ENCODE measurements at places on chromosomes 3 and 15.

GRCh38 chr3:13884851-13885703 is 5.2 kb upstream of the WNT7A start:
- no peak for DNase-seq

- no peak for DNase-seq
These were observed 340.2 kb upstream of the ADAMTS9 start for GRCh38 chr3:65028024-65028423.

- no peak for DNase-seq
These were observed 40.8 kb upstream of the ACP3 start for GRCh38 chr3:132276228-132276906.

GRCh38 chr3:187473778-187474406 is 105.7 kb downstream of the RTP4 start:
- no peak for DNase-seq

GRCh38 chr3:61932499-61932898 is 371.1 kb downstream of the PTPRG start:
- no peak for DNase-seq
